ENCODE measurements at places on chromosomes 6 and 20.
A peak's percentile ranks its signal among the peaks of the same experiment; 100 is the strongest.

DNA sequence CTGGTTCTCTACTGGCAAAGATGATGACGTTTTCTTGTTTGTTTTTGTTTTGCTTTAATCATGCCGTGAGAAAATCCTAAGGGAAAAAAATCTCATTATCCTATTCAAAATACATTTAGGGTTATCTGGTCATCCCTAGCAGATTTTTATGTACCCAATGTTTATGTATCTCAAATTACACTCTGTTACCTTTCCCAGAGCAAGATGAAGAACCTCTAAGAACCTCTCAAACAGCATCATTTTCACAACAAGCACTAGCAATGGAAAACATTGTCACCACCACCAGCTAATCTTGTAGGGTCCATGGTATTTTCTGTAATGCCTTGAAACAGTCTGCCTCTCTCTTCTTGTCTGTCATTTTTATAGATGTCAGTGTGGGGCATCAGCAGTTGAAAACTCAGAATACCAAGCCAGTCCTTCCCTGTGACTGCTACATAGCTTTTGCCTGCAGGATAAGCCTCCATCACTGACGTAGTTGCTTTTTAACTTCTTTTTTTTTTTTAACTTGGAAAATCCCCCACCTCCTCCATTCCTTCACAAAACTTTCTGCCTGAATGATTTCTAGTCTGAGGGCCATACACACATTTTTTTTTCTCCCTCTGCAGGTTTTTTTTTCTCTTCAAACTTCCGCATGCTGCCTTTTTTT lies 2.4 kb upstream of the SNAP25 start:
- no peak for DNase-seq

- no peak for DNase-seq
These were observed 37.3 kb upstream of the UST start for GRCh38 chr6:148709577-148709976.

DNA sequence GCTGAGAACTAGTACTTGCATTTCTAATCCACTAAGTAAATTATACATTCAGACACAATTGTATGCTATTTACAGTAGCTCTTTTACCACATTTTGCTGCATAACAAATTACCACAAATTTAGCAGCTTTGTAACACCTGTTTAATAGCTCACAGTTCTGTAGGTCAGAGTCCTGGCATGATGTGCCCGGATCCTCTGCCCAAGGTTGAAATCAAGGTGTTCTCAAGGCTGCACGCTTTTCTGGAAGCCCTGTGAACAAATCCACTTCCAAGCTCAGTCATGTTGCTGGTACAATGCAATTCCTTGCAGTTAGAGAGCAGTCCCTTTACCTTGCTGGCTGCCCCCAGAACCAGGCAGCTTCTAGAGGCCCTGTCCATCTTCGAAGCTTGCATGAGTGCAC lies 716.0 kb downstream of the HACE1 start:
- no peak for DNase-seq

DNA sequence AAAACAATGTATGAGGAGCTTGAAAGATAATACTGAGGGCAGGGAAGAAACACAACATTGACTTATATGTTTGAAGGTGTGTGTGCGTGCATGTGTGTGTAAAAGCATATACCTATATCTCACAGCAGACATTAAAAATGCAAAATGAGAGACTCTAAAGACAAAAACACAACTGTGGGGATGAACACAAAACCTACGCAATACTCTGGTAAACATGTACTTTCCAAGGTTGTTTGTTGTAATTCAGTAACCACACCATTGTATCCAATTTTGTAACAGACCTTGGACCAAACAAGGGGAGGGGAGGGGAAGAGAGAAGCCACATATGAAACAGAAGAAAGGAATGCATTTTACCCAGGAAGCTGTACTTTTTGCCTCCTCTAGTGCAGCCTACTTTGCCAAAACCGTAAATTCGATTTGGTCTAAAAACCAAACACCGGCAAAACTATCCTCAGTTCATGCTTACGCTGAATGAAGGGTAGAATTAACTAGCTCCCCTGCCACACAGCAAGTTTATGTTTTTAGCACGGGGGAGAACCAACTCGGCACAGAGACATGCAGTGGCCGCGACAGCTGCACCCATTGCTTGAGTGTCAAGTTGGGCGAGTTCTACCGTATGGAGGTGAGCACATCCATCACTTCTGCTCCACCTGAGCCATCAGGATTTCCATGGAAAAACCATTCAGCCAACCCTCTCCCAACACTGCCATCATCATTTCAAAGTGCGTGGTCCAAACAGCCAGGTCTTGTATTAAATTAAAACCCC lies 50.0 kb downstream of the CNKSR3 start:
- DNase-seq, result no peak

DNA sequence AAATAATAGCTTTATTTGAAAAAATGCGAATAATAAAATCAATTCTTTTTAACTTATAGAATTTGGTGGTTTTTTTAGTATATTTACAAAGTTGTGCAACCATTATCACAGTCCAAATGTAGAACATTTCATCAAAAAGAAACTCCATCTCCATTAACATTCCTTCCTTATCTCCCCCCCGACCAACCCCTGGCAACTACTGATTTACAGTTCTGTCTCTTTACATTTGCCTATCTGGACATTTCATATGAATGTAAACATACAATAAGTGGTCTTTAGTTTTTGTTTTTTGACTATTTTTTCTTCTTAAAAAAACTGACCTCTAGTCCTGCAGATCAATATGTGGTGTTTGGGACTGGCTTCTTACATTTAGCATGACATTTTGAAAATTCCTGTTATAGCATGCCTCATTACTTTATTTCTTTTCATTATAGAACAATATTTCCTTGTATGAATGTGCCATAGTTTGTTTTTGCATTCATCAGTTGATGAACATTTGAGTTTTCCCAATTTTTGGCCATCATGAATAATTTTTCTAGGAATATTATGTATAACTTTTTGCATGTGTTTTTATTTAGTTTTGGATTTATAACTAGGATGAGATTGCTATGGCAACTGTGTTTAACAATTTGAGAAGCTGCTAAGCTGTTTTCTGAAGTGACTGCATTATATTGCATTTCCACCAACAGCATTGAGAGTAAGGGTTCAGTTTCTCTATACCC lies 344.7 kb downstream of the NKAIN2 start:
- no peak for DNase-seq

- DNase-seq, result no peak
These were observed 34.4 kb upstream of the RAB23 start for GRCh38 chr6:57256541-57256940.

DNA sequence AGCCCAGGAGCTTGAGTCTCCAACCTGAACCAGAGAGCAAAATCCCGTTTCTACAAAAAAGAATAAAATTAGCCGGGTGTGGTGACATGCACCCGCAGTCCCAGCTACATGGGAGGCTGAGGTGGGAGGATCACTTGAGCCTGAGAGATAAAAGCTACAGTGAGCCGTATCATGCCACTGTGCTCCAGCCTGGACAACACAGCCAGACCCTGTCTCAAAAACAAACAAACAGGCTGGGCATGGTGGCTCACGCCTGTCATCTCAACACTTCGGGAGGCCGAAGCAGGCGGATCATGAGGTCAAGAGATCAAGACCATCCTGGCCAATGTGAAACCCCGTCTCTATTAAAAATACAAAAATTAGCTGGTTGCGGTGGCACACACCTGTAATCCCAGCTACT lies 11.4 kb upstream of the PTCRA start:
- DNase-seq, result no peak

GRCh38 chr20:20736303-20736702 lies 23.9 kb upstream of the RALGAPA2 start:
- no peak for DNase-seq

- DNase-seq, result peak; percentile 86
These were observed 534.0 kb upstream of the JARID2 start for GRCh38 chr6:14711704-14712379.

DNA sequence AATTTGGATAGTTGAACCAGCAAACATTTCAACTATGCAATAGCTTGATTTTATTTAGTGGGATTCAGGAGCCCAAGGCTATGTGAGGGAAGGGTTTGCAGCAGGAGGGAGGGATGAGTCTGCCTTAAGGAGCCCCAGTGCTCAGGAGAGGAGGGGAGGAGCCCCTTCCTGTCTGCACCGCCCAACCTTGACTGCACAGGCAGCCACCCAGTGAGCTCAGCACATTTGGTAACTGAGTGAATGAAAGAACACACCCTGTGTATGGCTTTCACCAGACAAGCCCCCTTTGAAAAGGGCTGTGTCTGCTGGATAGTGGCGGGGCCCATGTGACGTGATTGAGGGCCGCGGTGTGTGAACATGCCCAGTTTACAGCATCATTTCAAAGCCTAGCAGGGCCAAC lies 17.0 kb downstream of the DACT2 start:
- DNase-seq, result no peak

GRCh38 chr6:43455531-43456428 lies at the start of gene DLK2:
DLK2 (minus strand) TSS chr6:43455548; CDS start chr6:43454825, 723 bp downstream.
- DNase-seq, result peak; percentile 22

GRCh38 chr6:148274809-148275208 lies 67.8 kb upstream of the SASH1 start:
- DNase-seq, result no peak

- no peak for DNase-seq
These were observed 149.2 kb upstream of the SHLD1 start for GRCh38 chr20:5600982-5601381.

GRCh38 chr6:127515794-127516661 lies 3.1 kb downstream of the MTCL3 start:
- peak; percentile 66 for DNase-seq

DNA sequence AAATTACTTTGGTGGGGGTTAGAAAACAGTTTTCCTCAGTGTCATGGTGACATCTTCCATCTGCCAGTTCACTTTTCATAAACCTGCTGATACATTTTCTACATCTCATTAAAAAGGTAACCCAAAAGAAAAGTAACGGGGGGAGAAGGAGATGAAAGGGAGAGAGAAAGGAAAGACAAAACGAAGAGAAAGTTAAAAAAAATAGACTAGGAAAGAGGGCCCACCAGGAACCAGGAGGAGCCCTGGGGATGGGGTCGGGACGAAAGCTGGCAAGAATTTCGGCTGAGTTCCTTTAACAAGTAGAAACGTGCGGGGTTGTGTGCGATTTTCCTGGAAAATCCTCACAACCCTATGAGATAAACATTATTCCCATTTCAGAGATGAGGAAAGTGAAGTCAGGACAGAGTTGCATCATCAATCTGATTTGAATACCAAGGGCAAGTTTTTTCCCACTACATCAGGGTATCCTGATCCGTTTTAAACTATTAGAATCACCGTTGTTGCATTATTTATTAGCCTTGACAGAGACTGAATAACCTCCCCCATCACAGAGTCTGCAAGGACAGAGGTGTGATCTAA lies 53.4 kb upstream of the TPD52L1 start:
- no peak for DNase-seq

GRCh38 chr6:131130554-131130940 lies 4.7 kb upstream of the AKAP7 start:
- no peak for DNase-seq

DNA sequence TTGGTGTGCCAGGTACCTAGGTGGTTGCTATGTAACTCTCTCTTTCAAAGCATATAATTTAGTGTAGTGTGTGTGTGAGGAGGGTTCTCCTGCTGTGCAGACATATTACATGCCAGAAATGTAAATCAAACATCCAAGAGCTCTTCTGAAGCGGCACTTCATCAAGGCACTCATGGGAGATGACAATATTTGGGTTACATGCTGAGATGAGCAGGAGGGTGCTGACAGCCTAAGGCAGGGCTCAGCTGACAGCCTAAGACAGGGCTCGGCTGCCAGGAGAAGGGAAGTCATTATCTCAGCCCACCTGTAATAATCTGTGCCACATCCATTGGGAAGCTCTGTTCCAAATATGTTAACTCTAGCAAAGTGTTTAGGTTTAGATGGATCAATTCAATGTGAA lies 39.1 kb downstream of the ADGRF5 start:
- DNase-seq, result no peak

GRCh38 chr20:24965065-24965919 lies 16.2 kb downstream of the CST7 start:
- no peak for DNase-seq

DNA sequence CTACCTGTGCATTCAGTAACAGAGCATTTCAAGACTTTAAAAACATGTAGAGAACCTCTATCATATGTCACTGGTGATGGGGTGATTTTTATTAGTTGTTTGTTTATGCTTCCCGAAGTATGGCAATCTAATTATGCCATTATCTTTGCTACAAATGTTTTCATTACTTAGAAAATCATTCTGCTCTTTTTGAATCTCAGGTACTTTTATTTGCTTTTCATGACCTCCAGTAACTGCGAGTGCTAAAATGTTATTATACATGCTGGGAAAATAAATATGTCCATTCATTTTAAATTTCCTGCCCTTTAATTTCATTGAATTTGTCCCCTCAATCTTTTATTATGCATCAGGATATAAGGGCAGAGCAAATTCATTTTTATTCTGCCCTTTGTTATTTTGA lies 515.7 kb downstream of the NKAIN2 start:
- DNase-seq, result no peak

GRCh38 chr6:1603708-1604107 lies 6.0 kb upstream of the FOXC1 start:
- no peak for DNase-seq

- no peak for DNase-seq
These were observed 222.9 kb downstream of the LAMA2 start for GRCh38 chr6:129105793-129106192.

- DNase-seq, result no peak
These were observed 1.4 kb downstream of the PHACTR1 start for GRCh38 chr6:12718015-12718414.

GRCh38 chr6:129890164-129890563 lies 29.0 kb upstream of the TMEM244 start:
- DNase-seq, result peak; percentile 22

GRCh38 chr6:117072781-117073180 lies 192.6 kb upstream of the VGLL2 start:
- DNase-seq, result no peak

DNA sequence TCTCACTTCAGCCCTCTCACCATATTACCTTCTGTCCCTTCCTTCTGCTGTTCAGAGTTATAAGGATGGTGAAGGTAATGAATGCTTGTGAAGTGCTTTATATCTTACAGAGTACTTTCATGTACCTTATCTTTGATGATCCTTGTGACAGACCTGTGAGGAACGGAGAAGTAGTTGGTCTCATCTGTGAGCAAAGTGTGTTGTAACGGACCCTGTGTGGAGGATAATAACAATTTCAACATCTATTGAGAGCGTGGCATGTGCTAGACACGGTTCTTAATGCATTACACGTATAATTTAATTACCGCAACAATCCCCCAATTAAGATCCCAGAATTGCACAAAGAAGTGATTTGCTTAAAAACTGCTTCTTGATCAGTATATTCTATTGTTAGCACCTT lies 124.6 kb downstream of the ANKS1A start:
- DNase-seq, result no peak

GRCh38 chr20:62463651-62464424 lies 12.0 kb downstream of the GATA5 start:
- DNase-seq, result no peak

- DNase-seq, result no peak
These were observed 120.8 kb downstream of the AGPAT4 start for GRCh38 chr6:161152907-161153662.

DNA sequence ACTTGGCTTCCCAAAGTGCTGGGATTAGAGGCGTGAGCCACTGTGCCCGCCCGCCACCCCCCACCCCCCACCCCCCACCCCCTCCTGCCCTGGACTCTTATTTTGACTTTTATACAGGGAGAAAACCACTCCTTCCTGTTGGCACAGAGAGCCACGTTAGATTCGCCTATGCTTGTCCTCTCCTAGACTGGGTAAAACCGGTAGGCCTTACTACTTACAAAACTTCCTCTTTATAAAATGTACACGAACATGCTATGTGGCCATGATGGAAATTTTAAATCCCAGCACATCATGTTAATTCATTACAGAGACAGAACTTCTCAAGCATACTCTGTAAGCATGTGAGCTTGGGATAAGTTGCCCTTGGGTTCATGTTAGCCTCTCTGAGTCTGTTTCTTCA lies 124.2 kb downstream of the SLC24A3 start:
- peak; percentile 57 for DNase-seq

Data from suppressor macrophage treated with lipopolysaccharide for 1 hour (primary cell).